ENCODE measurements at places on chromosomes 2 and 18. TPM values are rescaled to one million over a fixed set of nuclear protein-coding genes. Genes with fewer than 3 reads are reported as not detected.

The CROCC2 gene
- not detected for total RNA-seq

The ZSWIM2 gene
- not detected for total RNA-seq

The FAM110C gene
- total RNA-seq: under 0.01 TPM

The EFEMP1 gene
- 4,716 TPM for total RNA-seq

The KCNJ3 gene
- total RNA-seq: not detected

The CERKL gene
- total RNA-seq: not detected

The SERPINB10 gene
- not detected for total RNA-seq

The GNLY gene
- not detected for total RNA-seq

The CEBPZ gene
- total RNA-seq: 38.7 TPM

The RPS27A gene
- total RNA-seq: 704 TPM

The SPHKAP gene
- not detected for total RNA-seq

The UGT1A5 gene
- not detected for total RNA-seq

The AKAIN1 gene
- total RNA-seq: not detected

The STON1 gene
- 1.2 TPM for total RNA-seq

The SPIRE1 gene
- total RNA-seq: 14.2 TPM

The OTOF gene
- total RNA-seq: 8.1 TPM

The CNOT9 gene
- 38.3 TPM for total RNA-seq

The LRRC30 gene
- total RNA-seq: not detected

The SALL3 gene
- total RNA-seq: not detected

The SPATA3 gene
- not detected for total RNA-seq

The DLX2 gene
- under 0.01 TPM for total RNA-seq

The CD226 gene
- 1.3 TPM for total RNA-seq

The THSD7B gene
- not detected for total RNA-seq

The FSHR gene
- total RNA-seq: not detected

The SCYGR4 gene
- total RNA-seq: not detected

The DNAJC5G gene
- total RNA-seq: 0.44 TPM
